Activated CD4-positive, alpha-beta memory T cell treated with anti-CD3 and anti-CD28 coated beads, Interleukin-2, amount 10 ng/mL, durations not matched to agents 7 days and 5 days (primary cell): ENCODE measurements at places on chromosomes 6 and 20. TPM values are rescaled to one million over a fixed set of nuclear protein-coding genes. Genes with fewer than 3 reads are reported as not detected.
A peak's percentile ranks its signal among the peaks of the same experiment; 100 is the strongest.

DNA sequence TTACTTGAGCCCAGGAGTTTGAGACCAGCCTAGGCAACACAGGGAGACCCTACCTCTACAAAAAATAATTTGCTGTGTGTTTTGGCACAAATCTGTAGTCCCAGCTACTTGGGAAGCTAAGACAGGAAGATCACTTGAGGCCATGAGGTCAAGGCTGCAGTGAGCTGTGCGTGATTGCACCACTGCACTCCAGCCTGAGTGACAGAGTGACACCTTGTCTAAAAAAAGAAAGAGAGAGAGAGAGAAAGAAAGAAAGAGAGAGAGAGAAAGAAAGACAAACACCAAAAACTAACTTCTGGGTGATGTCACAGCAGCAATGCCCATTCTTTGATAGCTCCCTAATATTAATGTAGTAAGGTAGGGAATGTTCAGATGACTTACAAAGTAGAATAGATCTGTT, 20.4 kb downstream of the USP49 start:
- no peaks in the 10 kb centered on the region for H3K36me3 ChIP-seq
- H3K4me1 ChIP-seq, result no peaks in the 10 kb centered on the region
- no peak for DNase-seq
- H3K27me3 ChIP-seq, result no peaks in the 10 kb centered on the region
- no peak overlapping the region for H3K4me3 ChIP-seq
- no peak overlapping the region for H3K27ac ChIP-seq

DNA sequence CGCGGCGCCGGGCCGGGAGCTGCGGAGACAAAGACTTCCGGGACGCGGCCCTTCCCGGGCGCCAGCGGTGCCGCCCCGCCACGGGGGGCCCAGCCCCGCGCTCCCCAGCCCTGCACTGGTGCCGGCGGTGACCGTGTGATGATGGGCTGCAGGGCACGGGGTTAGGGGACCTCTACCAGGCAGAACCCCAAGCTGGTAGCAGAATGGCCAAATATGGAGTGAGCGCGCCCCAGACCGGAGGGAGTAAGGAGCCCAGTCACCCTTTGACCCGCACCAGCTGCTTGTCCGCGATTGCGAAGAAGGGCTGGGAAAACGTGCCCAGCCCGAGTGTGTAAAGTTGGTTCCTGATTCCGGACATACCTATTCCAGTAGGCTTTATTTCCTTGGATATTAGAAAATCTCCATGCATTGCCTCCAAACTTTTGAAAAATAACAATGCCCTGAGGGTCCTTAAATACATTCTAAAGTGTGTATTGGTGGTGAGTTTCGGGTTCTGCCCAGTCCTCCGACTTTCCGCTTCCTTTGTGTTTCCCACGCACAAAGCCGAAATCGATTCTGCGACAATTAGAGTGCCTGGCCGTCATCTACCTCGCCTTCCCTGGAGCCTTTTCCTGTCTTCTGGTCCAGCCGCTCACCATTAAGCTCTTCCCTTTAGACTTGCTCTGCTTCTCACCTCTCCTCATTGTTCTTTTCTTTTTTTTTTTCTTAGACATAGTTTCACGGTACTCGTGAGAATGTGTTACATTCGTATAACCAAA, 1.1 kb downstream of the ABRACL start:
- peaks cover 22% of the 10 kb centered on the region for H3K36me3 ChIP-seq
- peak overlapping the region; percentile 91 for H3K4me3 ChIP-seq
- peaks cover 27% of the 10 kb centered on the region for H3K4me1 ChIP-seq
- no peak overlapping the region for H3K27ac ChIP-seq

DNA sequence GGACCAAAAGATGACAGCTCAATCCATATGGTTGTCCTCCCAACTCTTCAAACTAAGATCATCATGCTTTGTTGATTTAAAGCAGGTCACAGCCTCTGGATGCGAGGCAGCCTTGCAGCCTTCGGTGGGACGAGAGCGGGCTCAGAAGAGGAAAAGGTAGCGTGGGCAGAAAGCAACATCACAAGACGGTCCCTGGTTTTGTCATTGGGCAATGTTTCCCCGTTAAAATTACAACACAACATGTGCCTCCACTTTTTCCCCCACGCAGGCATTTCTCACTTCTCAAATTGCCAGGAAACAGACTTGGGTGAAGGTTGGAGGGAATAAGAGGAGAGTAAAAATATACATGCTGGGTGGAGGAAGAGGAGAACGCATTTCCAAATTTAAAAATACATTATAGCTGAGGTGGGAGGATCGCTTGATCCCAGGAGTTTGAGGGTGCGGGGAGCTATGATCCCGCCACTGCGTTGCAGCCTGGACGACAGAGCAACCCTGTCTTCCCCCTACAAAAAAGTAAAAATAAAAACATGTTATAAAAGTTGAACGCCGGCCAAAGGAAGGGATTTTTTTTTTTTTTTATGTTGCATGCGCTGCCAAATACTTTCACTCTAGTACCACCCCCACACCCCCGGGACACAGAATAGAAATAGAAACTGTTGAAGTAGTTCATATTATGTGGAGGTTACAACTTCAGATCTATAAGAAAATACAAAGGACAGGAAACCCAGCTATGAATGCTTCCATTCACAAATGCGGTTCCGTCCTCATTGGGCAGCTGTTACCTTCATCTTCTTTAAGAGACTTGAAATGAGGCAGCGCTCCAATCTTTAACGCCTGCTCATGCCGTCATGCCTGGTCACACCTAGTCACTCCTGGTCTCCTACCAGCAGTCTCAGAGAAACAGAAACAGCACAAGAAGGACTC, 13.9 kb upstream of the NAA20 start:
- no peak for DNase-seq
- peaks cover 32% of the 10 kb centered on the region for H3K27me3 ChIP-seq
- H3K27ac ChIP-seq, result no peak overlapping the region
- peaks cover 9% of the 10 kb centered on the region for H3K4me1 ChIP-seq

- peaks cover 22% of the 10 kb centered on the region for H3K4me1 ChIP-seq
- H3K36me3 ChIP-seq, result peaks cover 37% of the 10 kb centered on the region
- no peaks in the 10 kb centered on the region for H3K27me3 ChIP-seq
- H3K27ac ChIP-seq, result peak overlapping the region; percentile 22
- no peak for DNase-seq
- H3K4me3 ChIP-seq, result no peak overlapping the region
Observed at GRCh38 chr6:18160911-18161310, 5.7 kb downstream of the KDM1B start.

FOXQ1 gene
- total RNA-seq, result not detected

LZTS3 gene
- total RNA-seq, result 1.0 TPM

PPP1R3G gene
- total RNA-seq, result 0.08 TPM

DNA sequence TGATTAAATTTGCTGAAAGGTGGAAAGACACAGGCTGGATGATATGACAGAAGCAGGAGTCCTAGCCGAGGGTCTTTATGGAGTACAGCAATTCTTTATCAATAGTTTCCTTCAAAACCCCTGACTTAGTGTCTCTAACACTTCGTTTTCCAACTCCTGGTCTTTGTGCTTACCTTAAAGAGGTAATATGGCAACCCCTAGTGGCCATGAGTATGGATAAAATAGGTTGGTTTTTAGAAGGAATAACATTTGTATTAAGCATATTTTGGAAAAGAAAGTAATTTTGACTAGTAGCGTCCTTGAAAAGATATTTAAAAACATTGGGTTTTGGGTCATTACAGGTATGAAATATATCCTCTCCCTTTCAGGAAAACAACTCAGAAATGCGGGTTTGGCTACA, 51.9 kb downstream of the VGLL2 start:
- no peaks in the 10 kb centered on the region for H3K4me1 ChIP-seq
- DNase-seq, result no peak
- H3K36me3 ChIP-seq, result no peaks in the 10 kb centered on the region
- H3K27me3 ChIP-seq, result peaks cover 4% of the 10 kb centered on the region
- H3K27ac ChIP-seq, result no peak overlapping the region
- no peak overlapping the region for H3K4me3 ChIP-seq

DNA sequence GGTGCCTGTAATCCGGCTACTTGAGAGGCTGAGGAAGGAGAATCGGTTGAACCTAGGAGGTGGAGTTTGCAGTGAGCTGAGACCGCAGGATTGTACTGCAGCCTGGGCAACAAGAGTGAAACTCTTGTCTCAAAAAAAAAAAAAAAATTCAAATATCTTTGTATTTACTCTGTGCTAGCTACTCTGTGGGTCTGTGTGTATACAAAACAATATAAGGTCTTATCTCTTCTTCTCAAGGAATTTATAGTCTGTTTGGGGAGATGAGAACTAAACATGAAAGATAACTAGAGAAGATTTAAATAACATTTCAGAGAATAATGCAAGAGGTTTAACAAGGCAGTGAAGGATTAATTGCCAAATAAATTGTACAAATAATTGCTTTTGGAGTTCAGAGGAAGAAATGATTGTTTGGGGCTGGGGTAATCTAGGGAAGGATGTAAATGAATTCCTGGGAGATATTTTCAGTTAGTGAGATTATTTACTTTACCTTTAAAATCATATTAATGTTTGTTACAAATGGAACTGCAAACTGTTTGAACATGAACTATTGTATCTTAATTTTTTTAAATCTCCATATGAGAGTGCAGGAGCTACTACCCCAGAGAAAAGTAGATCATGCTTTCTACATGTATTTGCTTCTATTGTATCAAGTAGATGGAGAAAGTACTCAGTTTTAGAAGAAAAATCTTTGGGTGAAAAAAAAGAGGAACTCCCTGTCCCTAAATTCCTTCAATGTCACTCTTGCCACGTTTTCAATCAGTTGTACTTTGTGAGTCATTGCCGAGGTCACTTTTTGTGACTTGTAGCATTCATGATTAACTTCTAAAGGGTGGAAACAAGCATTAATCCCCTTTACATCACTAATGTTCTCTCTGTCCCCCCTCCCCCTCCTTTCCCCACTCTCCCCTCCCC, 39.0 kb downstream of the NCOA3 start:
- peaks cover 29% of the 10 kb centered on the region for H3K36me3 ChIP-seq
- H3K4me1 ChIP-seq, result peaks cover 59% of the 10 kb centered on the region
- DNase-seq, result no peak

- peaks cover 8% of the 10 kb centered on the region for H3K27me3 ChIP-seq
- H3K27ac ChIP-seq, result no peak overlapping the region
- no peaks in the 10 kb centered on the region for H3K36me3 ChIP-seq
- H3K4me3 ChIP-seq, result no peak overlapping the region
- H3K4me1 ChIP-seq, result no peaks in the 10 kb centered on the region
- no peak for DNase-seq
Observed at GRCh38 chr6:40931931-40932330, 107.1 kb downstream of the UNC5CL start.

PGC gene
- not detected for total RNA-seq
